ENCODE measurements at places on chromosomes 12 and 14.

DNA sequence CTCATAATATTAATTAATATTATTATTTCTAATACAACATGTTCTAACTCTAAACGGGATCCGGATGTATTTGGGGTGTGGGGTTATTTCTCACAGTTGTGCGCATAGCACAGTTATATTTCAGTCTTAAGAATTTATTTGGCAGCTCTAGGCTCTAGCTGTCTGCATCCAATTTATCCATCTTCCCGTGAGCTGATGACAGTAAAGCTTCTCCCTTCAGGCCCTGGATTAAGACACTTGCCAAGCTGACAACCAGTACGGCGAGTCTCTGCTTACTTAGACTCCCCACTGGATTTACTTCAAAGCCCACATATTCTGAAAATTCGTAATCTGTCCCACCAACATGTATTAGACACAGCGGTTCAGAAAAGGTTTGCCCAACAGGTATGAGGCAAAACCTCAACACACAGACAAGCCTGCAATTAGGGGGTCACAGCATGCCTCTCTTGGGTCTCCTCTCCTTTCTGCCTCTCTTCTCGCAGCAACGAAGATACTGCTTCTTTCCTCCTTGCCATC lies 232.9 kb upstream of the TMTC1 start:
- DNase-seq: no peak

DNA sequence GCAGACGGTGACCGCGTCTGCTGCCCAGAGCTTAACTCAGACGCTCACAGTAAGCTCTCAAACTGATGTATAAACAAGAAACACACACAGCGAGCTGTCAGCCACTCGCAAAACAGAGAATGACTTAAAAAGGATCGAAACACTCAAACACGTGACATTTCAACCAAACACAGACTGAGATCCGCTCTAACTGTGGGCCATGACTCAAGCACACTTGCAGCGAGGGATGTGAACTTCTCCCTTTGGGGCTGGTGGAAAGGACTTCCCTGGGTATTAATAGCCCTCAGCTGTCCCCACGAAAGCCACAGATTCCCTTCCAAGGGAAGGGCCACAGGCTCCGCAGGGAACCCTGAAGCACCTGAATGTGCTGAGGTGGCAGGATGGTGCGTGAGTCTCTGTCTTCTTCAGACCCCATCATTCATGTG lies 29.1 kb downstream of the CCDC88C start:
- DNase-seq: no peak

DNA sequence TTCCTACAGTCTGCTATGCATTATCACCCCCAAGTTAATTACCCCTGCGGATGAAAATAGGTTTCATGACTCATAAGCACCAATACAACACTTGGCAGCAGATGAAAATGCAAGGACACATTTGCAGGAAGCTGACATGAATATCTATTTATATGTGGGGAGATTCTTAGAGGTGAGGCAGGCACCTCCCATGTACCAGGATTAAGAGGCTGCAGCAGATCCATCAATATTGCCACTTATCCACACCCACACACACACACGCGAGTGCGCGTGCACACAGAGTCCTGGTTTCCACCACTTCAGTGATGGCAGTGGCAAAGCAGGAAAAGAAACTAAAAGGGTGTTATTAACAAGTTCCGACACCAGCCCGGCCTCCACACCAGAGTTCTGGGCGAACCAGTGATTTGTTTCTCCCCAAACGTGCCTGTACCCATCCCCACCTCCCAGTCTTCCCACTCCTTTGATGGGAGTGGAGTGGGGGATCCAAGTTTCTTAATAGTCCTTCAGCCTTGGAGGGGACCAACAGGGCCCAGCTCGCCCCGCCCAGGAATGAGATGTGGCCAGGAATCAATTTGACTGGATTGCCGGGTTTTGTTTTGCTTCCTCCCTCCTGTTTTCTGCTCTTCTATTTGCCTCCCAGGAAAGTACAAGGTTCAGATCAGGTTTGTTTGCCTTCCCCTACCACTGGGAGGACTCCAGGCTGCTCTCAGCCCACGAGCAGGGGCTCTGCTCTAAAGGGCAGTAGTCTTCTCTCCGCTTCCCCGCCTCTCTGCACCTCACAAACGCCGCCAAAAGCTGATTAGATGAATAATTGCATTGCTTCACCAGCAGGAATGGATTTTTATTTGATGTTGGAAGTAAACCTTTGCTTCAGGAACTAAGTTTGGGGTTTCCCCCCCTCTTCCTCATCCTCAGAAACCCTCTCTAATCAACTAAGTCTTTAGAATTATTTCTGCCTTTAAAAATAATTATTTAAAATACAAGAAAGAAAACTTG lies 5.2 kb downstream of the IRF2BPL start:
- DNase-seq: peak; percentile 44

DNA sequence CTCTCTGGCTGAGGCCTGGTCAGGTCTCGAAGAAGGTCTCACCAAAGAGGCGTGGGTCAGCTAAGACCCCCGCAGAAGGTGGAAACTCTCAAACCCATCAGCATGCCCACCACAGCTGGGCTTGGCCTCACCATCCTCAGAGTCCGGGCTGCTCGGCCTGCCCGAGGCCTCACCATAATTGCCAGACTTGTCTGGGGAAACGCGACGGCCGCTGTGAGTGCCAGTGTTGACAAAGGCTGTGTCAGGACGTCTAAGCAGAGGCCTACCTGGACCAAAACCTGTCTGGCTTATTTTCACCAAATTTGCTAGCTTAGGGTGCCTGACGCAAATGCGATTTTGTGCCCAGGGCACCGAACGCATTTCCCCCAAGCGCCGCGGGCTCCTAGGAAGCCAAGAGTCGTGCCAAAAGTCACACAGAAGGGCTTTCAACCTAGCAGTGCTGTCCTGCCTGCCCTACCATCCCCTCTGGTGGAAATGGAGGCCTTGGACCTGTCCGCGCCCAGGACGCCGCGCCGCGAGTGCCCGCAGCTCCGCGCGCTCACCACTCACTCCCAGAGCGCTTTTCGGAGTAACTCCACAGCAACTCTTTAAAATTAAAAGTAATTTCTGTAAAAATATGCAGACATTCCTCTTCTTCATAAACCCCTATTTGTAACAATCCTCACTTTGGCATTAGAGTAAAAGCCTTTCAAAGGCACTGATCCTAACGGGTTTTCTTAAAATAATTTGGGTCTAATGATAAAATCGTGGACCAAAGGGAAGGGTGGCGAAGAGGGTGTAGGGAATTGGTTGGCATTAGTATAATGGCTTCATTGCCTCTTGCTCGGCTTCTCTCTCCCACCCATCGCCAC lies 1.2 kb upstream of the ALX1 start:
- DNase-seq: no peak

All from activated CD4-positive, alpha-beta T cell treated with anti-CD3 and anti-CD28 coated beads for 24 hours (primary cell).